Fibroblast of villous mesenchyme (primary cell): ENCODE measurements at places on chromosomes 2 and 18.

DNA sequence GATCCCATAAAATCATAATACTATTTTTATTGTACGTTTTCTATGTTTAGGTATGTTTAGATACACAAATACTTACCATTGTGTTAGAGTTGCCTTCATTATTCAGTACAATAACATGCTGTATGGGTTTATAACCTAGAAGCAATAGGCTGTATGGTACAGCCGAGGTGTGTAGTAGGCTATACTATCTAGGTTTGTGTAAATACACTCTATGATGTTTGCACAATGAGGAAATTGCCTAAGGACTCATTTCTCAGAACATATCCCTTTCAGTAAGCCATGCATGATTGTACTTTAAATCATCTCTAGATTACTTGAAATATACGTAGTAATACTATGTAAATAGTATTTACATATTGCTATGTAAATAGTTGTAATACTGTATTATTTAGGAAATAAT is 156.7 kb downstream of the CDCA7 start:
- DNase-seq: no peak

DNA sequence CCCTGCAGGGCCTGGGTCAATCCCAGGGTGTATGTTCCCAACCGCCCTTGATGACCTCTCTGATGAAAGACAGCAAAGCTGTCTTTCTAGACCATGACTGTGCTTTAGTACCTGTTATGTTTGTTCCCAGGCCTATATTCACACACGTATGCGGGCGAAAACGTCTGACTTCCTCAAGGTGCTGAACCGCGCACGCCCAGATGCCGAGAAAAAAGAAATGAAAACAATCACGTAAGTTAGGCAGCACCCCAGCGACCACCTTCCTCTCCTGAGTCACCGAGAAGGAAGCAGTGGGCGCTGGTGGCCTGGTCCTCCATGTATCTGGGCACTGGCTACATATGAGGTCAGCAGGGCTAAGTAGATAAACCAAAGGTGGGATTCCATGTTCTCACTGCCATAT is 11.1 kb upstream of the GPBAR1 start:
- no peak for DNase-seq

DNA sequence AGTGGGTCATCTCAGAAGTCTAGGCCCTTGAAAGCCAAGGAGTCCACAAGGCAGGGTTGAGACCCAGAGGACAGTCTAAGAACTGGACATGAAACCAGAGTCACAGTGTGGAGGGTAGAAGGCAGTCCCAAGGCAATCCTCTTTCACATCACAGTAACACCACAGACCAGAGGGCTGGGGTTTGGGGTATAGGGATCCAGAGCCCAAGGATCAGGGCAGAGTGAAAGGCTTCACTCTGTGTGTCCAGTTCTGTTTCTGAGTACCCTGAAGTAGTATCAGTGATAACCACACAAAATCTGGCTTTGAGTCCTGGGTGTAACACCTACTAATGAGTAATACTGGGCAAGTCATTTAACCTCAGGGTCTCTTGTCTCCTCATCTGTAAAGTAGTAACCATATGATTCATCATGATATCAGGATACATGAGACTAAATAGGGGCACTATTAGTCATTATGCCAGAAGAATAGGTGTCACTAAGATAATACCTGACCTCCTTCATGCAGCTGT is 91.0 kb downstream of the ICA1L start:
- DNase-seq: peak; percentile 33

- peak; percentile 98 for DNase-seq
Observed at GRCh38 chr18:48922801-48923730, 27.7 kb downstream of the SMAD7 start.

GRCh38 chr2:192288295-192288694 is 93.6 kb upstream of the TMEFF2 start:
- no peak for DNase-seq

DNA sequence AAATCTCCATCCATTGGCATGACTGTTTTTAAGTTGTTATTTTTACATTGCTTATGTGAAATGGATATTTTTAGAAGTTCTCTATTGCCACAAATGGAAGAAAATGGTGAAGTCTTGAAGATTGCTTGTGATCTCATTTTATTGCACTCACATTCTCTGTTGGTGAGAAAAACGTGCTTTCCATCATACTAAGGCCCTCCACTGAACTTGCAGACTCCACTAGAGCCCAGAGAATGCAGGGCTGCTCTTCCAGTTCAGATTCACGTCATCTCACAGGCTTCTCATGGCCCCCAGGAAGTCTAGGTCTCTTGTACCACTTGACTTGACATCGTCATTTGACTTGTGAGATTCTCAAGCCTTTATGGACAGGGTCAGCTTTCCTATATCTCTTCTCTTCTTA is 254.8 kb upstream of the COPS8 start:
- DNase-seq: no peak

DNA sequence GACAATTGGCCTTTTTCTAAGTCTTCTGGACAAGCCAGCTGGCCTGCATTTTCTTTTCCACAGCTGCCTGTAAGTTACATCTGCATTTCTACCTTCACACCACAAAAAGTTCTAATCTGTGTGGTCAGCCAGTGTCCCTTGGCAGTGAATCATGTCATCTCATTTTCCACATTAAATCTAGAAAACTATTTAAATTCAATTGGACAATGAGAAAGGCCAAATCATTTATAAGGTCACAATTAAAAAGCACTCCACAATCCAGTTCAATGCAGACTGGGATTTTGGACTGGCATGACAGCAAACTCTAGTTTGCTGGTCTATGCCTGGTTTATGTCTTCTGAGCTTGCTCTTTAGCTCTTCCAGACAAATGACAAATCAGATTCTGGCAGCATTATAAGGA is 494.2 kb upstream of the SPHKAP start:
- DNase-seq: no peak

DNA sequence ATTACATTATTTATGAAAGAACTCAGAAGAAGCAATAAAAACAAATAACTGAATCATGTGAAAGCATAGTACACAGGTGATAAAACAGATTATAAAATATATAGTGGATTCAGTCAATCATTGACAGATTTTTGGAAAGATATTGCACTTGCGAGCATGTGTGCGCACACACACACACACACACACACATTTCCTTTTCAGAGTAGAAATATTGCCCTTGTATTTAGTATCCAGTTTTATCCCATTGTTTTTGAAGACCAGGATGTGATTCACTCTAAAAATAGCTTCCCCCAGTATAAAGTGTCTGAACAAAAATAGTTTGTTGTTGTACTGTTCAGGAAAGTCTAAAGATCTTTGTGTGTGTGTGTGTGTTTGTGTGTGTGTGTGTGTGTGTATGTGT is 145.5 kb downstream of the CALCRL start:
- DNase-seq: peak; percentile 27

DNA sequence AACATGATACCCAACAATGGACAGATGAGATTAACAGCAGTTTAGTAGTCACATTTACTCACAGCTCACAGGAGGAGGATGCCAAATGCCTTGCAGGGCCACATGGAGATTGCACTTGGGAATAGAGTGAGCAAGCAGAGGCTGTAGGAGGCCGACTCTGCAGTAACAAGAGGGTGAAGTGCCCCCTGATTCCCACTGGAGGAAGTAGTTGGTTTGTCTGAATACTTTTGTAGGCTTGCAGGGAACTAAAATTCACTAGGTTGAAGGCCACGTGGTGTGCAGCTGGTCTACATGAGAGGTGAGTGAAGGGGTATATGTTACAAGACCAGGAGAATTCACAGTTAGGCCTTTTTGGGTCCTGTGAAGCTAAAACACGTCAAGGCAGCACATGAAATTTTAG is 419.3 kb upstream of the TNP1 start:
- no peak for DNase-seq

DNA sequence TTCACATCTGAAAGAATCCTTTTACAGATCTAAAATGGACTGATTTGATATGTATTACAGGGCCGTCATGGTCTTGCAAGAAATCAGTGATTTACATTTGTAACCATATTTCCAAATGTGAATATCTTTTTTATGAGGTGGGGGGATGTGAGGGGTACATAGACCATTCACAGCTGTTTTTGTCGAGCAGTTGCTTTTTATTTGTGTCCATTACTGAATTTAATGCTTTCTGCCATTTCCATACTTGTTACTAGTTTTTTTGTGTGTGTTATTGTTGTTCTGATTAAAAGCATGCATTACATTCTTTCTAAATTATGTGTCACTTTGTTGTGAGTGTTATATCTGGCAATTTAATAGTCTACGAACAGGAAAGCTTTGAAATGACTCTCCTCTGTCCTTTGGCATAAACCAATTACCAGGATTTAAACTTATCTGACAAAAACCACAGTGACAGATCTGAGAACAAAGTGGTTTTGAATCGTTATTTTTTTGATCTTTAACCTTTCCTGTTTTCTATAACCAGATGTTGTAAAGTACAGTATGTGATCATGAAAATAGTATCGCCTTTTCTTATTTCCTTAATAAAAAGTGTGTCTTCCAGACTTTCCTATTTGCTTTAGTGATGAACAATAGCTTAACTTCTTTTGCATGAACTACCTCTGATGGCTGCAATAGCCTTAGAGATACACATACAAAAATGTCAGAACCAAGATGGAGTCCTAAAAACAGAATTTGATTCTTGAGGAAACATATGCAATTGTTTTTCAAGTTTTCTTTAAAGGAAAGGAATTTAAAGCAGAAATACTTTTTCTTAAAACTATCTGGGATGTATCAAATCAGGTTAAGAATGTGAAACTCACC is 354.2 kb upstream of the ACVR2A start:
- no peak for DNase-seq

GRCh38 chr2:20737505-20737904 is 70.6 kb downstream of the GDF7 start:
- no peak for DNase-seq
